ENCODE measurements at places on chromosomes 6 and 20.

- DNase-seq: no peak
Observed at GRCh38 chr6:111989743-111990142, 64.2 kb upstream of the CCN6 start.

- DNase-seq: no peak
Observed at GRCh38 chr6:148700047-148700715, 46.6 kb upstream of the UST start.

- DNase-seq: no peak
Observed at GRCh38 chr6:28005975-28006374, 48.9 kb downstream of the OR2B6 start.

DNA sequence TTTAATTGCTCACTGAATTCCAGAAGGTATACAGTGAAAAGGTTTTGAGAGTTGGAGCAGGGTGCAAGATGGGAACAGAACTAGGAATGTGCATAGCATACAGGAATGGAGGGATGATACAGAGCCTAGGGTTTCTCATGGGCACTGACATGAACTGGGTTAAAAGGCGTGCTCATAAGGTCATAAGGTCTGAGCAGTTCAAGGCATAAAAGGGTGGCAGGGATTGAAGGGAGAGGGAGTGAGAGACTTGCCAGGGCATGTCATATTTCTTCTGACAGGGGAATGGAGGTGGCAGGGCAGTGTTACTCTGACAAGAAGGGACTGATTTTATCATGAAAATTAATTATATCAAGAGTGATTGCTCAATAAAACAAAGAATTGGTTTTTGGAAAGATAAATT, 4.7 kb downstream of the MLIP start:
- no peak for DNase-seq

DNA sequence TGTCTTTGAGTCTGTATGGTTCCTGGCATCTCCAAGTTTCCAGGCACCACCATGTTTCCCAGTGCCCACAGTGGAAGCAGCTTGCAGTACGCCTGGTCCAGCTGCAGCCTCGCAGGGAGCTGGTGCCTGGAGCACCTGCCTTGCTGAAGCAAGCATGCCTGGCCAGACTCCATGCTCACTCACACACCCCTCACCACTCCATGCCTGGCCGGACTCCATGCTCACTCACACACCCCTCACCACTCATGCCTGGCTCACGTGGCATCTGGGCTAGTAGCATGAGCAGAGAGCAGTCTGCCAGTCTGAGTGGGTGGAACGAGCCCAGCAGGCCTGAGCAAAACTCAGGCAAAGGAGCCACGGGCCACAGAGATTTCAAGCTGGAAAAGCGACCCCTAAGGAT, 214.3 kb downstream of the TFAP2C start:
- DNase-seq: no peak

GRCh38 chr6:44730771-44731391, 343.4 kb downstream of the CDC5L start:
- no peak for DNase-seq

GRCh38 chr6:27163834-27164233, 83.7 kb upstream of the PRSS16 start:
- no peak for DNase-seq

GRCh38 chr20:46012921-46013320, 4.2 kb downstream of the MMP9 start:
- DNase-seq: no peak
